ENCODE measurements at places on chromosomes 3 and 15. TPM values are rescaled to one million over a fixed set of nuclear protein-coding genes. Genes with fewer than 3 reads are reported as not detected.

ZDHHC19 gene
- total RNA-seq: not detected

NRG4 gene
- 0.05 TPM for total RNA-seq

ARL6IP5 gene
- total RNA-seq: 90.4 TPM

P2RY1 gene
- total RNA-seq: 0.88 TPM

SYNPR gene
- total RNA-seq: not detected

DNAJA4 gene
- total RNA-seq: 3.9 TPM

ESYT3 gene
- total RNA-seq: not detected

ADPRH gene
- total RNA-seq: 11.9 TPM

DLL4 gene
- total RNA-seq: 128 TPM

CDCP1 gene
- total RNA-seq: 0.17 TPM

SLC28A2 gene
- total RNA-seq: not detected

CHRM5 gene
- not detected for total RNA-seq

GRCh38 chr3:152769523-152769922 lies 65.4 kb upstream of the P2RY1 start:
- DNase-seq: no peak

DNA sequence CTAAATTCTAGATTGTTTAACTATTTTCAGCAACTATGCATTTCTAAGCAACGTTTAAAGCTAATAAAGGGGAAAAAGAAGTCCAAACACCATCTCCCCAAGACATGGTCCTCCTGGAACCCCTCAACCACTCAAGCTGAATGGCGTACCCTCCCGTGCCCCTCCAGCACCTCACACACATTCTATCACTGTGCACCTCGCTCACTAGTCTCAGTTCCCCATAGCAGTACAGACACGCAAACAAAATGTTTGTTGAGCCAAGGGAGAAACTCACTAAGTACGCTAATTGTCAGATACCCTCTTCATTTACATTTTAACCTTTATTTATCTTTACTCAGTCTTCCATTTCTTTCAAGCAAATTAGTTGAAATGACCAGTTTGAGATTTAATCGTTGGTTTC lies 48.8 kb downstream of the ACAP2 start:
- DNase-seq: no peak

DNA sequence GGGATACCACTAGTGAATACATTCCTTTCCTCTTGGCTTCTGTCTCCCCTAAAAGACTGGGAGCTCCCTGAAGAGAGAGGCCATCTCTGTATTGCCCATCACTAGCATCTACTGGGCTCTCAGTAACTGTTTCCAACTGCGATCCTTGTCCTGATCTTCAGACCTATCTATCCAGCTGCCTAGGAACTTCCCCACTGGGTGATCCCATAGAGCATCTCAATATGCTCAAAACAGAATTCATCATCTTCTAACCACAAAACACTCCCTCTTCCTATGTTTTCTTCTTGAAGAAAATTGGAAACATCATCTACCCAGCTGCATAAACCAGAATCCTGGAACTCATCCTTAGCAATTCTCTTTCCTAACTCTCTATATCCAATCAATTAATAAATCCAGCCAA lies 54.6 kb downstream of the PLD1 start:
- no peak for DNase-seq

DNA sequence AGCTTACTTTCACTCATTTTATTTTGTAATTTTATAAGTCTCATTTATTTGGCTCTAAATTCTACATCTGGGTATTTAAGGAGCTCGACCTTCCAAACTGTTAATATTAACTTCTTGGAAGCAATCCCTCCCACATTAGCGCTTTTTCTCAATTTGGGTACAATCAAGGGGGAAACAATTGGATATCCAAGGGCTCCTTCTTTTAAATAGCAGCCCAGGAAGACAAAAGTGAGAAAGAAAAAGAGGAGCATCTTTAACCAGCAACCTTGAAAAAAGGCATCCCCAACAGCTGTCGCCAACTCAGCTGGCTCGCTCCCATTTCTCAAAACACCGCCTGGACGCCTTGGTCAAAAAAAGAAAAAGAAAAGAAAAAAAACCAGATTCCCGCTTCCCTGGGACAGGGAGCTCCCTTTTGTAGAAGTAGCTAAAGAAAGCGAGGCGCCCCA lies 873 bp downstream of the C3orf70 start:
- DNase-seq: no peak

DNA sequence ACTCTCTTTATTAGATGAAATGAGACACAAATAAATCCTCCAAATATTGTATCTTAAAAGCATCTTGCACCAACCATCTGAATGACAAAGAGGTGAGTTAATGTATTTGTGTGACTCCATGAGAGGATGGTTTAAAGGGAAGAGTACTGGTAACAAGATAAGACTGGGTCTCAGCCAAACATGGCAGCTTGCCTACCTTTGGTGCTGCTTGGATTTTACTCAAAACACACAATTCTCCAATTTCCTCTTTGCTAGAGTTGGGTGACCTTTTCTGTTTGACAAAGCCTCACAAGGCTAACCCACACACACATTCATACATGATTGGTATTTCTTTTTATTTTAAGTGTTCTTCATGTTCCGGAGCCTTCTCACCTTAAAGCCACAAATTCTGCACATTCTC lies 506.4 kb downstream of the FGF12 start:
- DNase-seq: no peak

GRCh38 chr15:95131131-95131556 lies 899.8 kb downstream of the MCTP2 start:
- DNase-seq: peak; percentile 79

- peak; percentile 7 for DNase-seq
These were observed 252.5 kb downstream of the CDIN1 start for GRCh38 chr15:36831904-36832287.

- DNase-seq: no peak
These were observed 38.7 kb upstream of the ZNF385D start for GRCh38 chr3:21789730-21790129.

DNA sequence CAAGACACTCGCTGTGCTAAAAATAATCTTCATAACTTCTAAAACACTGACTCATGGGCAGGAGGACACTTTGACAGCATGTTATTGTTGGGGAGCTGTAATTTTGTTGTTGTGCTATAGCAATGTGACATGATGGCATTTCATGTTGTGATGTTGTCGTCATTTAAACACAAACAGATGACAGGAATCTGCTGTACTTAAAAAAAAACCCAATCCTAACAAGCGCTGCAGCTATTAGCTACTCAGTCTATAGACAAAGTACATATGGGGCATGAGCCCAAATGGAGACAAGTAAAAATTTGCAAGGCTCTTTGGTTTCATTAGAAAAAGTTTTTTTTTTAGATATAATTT lies 828 bp upstream of the ATOSA start:
- DNase-seq: peak; percentile 48

GRCh38 chr3:72176537-72177041 lies 391.6 kb upstream of the PROK2 start:
- no peak for DNase-seq

- peak; percentile 49 for DNase-seq
These were observed at the start of gene MELTF for GRCh38 chr3:197029511-197030167. Gene MELTF, minus strand, starts transcription at chr3:197029817. Its CDS starts 115 bp downstream, at chr3:197029702.

DNA sequence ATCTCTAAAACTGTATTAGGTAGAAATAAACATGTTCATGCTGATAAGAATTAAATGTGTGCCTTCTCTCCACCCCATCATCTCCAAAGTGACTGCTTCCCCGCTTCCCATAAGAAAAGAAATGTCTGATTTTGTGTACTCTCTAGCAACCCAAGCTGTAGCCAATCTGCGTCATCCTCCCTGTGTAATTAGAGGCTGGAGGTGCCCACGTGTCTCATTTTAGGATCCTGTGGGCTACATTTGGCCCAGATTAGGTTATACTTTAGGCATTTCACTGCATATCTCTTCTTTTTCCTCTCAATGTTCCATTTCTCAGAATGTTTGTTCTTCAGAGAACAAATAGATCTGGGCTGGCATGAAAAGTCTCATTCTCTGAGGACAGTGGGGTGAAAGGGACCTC lies 19.3 kb upstream of the ZNF148 start:
- DNase-seq: no peak

DNA sequence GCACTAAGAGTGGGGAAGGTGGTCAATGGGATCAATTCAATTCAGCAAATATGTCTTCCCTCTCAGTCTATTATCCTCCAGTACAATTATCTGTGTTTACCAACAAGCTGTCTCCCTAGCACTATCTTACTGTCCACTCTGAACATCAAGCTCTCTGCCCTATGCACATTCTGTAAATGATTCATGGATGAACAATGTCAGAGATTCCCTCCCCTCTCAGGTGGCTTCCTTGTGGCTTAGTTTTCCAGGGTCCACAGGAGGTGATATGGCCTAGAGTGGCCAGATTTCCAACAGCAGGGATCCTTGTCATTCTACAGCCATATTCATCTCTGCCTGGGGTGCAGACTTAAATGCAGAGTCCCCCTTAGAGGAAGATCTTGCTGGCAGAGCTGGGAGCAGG lies 225.1 kb downstream of the UACA start:
- no peak for DNase-seq

DNA sequence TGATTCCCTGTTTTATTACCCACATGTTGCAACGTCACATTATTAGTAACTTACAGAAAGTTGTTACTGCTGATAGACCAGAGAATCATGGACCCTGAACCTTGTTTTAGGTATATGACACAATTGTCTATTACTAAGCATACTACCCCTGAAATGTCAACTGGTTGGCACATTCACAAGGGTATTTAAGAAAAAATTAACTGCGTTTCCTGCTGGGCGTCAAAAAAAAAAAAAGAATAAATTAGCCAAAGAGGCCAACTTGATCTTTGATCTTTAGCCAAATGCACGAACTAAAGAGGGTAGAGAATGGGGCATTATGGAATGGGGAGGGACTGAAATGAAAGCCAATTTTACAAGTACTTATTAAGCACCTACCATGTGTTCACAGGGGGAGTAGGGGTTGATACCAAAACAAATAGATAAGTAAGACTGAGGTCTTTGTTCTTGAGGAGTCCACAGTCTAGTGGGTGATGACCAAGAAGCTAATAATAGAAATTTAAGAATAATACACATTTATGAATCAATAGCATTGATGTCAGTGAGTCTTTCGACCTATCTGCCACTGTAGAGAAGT lies 17.8 kb upstream of the MUC13 start:
- no peak for DNase-seq

GRCh38 chr3:195522254-195523023 lies 20.7 kb downstream of the PPP1R2 start:
- peak; percentile 67 for DNase-seq

Data from dermis blood vessel endothelial cell (primary cell).